PC-3 (cell line): ENCODE measurements at places on chromosomes 13 and 19. TPM values are rescaled to one million over a fixed set of nuclear protein-coding genes. Genes with fewer than 3 reads are reported as not detected.

GRCh38 chr13:26518451-26518959, 39.0 kb upstream of the WASF3 start:
- no peak for DNase-seq

GRCh38 chr13:42617221-42617620, 43.3 kb downstream of the TNFSF11 start:
- no peak for DNase-seq

DNA sequence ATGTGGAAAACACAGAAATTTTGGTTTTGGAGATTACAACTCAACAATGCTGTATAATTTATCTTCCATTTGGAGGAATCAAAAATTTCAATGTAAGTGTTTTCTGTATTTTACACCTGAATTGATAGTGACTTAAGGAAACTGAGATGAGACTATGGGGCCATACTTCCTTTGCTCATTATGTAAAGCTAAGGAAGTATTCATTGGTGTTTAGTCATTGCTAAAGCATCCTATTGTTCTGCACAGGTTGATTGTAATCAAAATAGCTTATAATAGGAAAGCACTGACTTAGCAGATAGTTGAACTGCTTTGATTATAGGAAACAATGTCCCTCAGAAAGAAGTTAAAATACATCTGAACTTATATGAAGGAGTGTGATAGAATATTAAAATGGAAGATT, 244.4 kb upstream of the SLITRK5 start:
- DNase-seq = no peak

- DNase-seq = no peak
Measured at GRCh38 chr13:31022288-31022895, 89.9 kb downstream of the TEX26 start.

DNA sequence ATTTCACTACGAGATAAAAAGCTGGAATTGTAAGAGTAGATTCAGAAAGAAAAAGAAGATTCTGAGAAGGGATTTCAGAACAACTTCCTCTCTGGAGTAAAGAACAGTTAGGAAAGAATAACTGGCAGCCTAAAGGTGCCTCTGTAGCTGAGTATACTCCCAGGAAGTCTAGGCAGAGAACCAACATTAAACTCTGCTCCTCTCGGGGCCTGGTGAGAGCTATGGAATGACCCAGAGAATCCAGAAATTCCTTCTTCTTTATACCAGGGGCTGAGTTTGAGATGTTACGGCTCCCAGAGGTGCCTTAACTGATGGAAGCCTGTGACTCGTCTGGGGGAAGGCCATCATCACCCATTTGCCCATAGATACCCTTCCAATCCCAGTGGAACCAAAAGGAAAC, 39.1 kb downstream of the FAM216B start:
- no peak for DNase-seq

- DNase-seq = peak; percentile 5
Measured at GRCh38 chr13:59176775-59177174, 987.0 kb downstream of the DIAPH3 start.

- no peak for DNase-seq
Measured at GRCh38 chr13:79937771-79938216, 403.1 kb downstream of the SPRY2 start.

GRCh38 chr13:47117268-47117667, 220.4 kb upstream of the HTR2A start:
- DNase-seq = peak; percentile 68

GRCh38 chr19:33740811-33741396, 55.8 kb upstream of the KCTD15 start:
- peak; percentile 45 for DNase-seq

DNA sequence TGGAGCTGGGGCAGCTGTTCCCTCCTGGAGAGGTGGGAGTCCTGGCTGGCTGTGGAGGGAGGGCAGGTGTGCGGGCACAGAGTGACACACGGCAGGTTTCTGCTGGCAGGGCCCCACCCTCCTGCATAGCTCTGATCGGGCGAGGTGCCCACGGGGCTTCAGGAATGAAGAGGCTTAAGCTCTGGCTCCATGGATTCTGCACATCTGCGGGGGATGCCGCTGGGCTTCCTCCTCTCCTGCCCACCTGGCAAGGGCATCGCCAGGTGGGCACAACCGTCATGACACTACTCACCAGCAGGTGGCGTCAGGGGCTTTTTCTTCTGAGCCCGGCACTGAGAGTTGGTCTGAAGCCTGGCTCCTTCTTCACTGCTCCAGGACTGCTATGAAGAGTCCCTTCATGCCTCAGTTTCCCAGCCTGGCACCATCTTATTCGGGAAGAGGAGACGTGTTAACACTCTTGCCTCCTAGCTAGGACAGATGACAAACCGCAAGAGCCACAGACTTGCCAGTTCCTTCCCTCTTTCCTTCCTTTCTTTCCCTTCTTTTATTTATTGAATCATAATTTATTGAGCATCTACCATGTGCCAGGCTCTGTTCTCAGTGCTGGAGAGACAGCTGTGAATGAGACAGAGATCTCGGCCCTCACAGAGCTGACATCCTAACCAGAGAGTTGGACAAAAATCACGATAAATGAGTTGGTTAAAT, 15.2 kb upstream of the PAK4 start:
- peak; percentile 61 for DNase-seq

DNA sequence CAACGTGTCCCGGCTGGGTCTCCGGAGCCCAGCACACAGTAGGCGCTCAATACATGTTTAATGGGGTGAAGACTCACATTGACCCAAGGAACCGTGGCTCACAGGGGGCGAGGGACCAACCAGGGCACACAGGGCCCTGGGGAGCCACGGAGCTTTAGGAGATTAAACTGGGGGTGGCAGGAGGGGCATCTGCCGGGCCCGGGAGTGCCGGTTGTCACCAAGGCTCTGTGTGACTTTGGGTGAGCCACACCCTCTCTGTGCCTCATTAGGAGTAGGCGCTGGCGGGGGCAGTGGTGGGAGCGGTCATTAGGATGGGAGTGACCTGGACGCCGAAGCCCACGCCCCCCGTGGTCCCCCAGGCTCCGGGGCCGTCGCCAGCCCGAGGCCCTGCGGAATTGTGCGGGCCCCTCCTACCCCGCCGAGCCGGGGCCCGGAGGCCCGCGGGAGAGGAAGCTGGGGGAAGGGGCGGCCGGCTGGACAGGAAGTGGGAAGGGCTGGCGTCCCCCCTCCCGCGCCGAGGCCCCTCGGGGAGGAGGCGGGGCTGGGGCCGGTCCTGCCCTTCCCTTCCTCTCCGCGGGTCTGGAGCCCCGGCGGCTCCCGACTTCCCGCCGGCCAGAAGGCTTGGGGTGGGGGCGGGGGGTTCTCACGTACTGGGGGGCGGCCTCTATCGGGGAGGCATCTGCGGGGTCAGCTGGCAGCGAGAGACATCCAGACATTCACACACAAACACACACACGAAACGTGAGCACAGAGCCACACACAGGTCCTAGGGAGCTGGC, 1.8 kb upstream of the SSBP4 start:
- DNase-seq = peak; percentile 72

DNA sequence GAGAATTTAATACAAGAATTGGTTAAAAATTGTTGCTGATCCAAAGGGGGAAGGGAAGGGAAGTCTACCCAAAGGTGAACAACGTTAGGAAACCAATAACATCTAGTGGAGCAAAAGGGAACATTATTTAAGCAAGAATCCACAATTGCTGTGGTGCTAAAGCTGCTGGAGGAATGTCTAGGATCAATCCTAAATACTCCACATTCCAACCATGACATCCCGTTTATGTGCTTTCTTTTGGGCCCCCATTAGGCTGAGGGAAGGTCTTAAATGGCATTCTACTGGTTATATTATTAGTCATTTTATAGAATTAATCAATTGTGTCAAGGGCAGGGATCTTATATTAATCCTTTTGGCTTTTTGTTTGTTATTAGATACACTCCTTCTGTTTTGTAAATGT, 39.9 kb upstream of the VWA8 start:
- no peak for DNase-seq

GRCh38 chr13:29774830-29775229, 75.6 kb downstream of the UBL3 start:
- no peak for DNase-seq

METTL21C gene
- total RNA-seq = not detected in 2 replicates

TJP3 gene
- 11.7 and 14.3 TPM in 2 replicates for total RNA-seq

PPM1N gene
- 2.5 and 4.7 TPM in 2 replicates for total RNA-seq

ZSCAN4 gene
- total RNA-seq = not detected in 2 replicates

SELENOV gene
- total RNA-seq = not detected in 2 replicates

KLK7 gene
- 0.23 and 3.6 TPM in 2 replicates for total RNA-seq

ZFP36 gene
- total RNA-seq = 32.7 and 68.4 TPM in 2 replicates
